ENCODE measurements at places on chromosomes 2 and 18. TPM values are rescaled to one million over a fixed set of nuclear protein-coding genes. Genes with fewer than 3 reads are reported as not detected.

MRPL33 gene
- 129 TPM for total RNA-seq

LYG2 gene
- not detected for total RNA-seq

ALK gene
- 0.08 TPM for total RNA-seq

NEUROD1 gene
- total RNA-seq: not detected

UGT1A9 gene
- total RNA-seq: not detected

GREB1L gene
- 25.0 TPM for total RNA-seq

KCNK3 gene
- total RNA-seq: 5.6 TPM

GAD1 gene
- 0.94 TPM for total RNA-seq

DGUOK gene
- total RNA-seq: 65.8 TPM

VWA3B gene
- not detected for total RNA-seq

LCT gene
- total RNA-seq: 0.24 TPM

PLEK gene
- 11.8 TPM for total RNA-seq

FZD7 gene
- total RNA-seq: 11.0 TPM

KCNIP3 gene
- total RNA-seq: 37.1 TPM

REG3A gene
- not detected for total RNA-seq

TMEM200C gene
- not detected for total RNA-seq

ALPG gene
- total RNA-seq: not detected

INHA gene
- total RNA-seq: not detected

NETO1 gene
- 2.8 TPM for total RNA-seq

AFF3 gene
- total RNA-seq: 0.54 TPM

NLRC4 gene
- 0.34 TPM for total RNA-seq

LDLRAD4 gene
- total RNA-seq: 23.7 TPM

CNTNAP5 gene
- total RNA-seq: not detected

GALR1 gene
- 0.11 TPM for total RNA-seq

CELF4 gene
- not detected for total RNA-seq

QPCT gene
- 5.4 TPM for total RNA-seq

Data from thyroid gland (tissue), 4 donors.